ENCODE measurements at places on chromosomes 5 and 9.

GRCh38 chr5:113163328-113163727 lies 186.7 kb downstream of the DCP2 start:
- no peak overlapping the region for H3K4me3 ChIP-seq
- no peak for DNase-seq
- no peak overlapping the region for H3K27ac ChIP-seq
- no peaks in the 10 kb centered on the region for H3K36me3 ChIP-seq

DNA sequence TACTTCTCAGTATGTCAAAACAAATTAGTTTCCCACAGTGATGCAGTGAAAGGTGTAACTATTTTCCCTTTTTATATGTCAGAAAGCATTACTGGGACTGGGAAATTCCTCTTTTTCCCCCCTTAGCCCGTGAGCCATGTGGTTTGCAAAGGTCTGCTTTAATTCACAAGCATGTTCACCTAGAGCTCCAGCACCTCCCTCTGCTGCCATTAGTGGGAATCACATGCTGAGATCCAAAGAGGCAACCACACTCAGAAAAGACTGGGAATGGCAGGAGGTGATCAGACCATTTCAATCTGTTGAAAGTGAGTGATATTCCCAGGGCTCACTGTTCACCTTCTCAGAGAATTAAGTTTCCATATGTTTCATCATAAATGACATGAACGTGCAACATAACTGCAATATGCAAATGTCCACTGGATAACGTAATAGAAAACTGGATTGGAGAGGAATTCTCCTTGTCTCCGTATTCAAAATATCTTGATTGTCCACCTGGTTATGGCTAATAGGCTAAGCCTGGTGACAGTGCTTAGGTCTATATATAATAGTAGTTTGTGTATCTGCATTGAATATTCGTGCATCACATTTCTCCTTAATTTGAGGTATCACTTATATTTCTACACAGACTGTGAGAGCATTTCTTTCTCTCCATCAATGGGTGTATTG lies 703.5 kb upstream of the WWC1 start:
- no peaks in the 10 kb centered on the region for H3K4me1 ChIP-seq
- no peak for DNase-seq
- H3K36me3 ChIP-seq, result no peaks in the 10 kb centered on the region
- no peaks in the 10 kb centered on the region for H3K27me3 ChIP-seq

DNA sequence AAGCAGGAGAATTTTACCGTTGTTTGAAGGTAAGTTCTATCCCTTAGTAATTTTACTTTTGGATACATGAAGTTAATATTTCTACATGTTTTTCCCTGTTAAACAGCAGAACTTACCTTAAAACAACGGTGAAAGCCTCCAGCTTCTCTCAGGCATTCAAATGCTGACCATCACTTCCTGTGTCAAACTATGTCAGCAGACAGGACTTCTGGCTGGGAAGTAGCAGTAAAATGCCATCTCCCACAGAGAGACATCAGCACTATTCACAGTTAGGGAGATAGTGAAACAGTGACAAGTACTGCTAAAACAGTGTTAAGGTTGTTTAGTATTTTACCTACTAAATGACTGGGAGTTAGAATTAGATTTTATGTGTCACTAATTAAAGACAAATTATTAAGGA lies 34.2 kb upstream of the GOLGA1 start:
- peaks cover 41% of the 10 kb centered on the region for H3K36me3 ChIP-seq
- no peaks in the 10 kb centered on the region for H3K27me3 ChIP-seq
- H3K4me1 ChIP-seq, result no peaks in the 10 kb centered on the region
- DNase-seq, result no peak
- H3K4me3 ChIP-seq, result no peak overlapping the region

DNA sequence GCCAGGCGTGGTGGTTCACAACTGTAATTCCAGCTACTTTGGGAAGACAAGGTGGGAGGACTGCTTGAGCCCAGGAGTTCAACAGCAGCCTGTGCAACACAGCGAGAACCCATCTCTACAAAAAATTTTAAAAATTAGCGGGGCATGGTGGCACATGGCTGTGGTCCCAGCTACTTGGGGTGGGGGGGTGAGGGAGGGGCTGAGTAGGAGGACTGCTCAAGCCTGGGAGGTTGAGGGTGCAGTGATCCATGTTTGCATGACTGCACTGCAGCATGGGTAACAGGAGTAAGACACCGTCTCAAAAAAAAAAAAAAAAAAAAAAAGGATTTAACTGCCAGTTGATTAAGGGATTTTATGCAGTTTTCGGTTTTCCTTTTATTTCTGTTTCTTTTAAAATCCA lies 65.0 kb downstream of the PTBP3 start:
- peaks cover 35% of the 10 kb centered on the region for H3K4me1 ChIP-seq
- no peak overlapping the region for H3K27ac ChIP-seq
- peaks cover 4% of the 10 kb centered on the region for H3K36me3 ChIP-seq
- no peak overlapping the region for H3K4me3 ChIP-seq
- H3K27me3 ChIP-seq, result no peaks in the 10 kb centered on the region

- peaks cover 2% of the 10 kb centered on the region for H3K4me1 ChIP-seq
- H3K4me3 ChIP-seq, result no peak overlapping the region
- no peaks in the 10 kb centered on the region for H3K27me3 ChIP-seq
- no peak overlapping the region for H3K27ac ChIP-seq
- DNase-seq, result no peak
- peaks cover 30% of the 10 kb centered on the region for H3K36me3 ChIP-seq
Observed at GRCh38 chr5:108862211-108862610, 114.5 kb downstream of the FER start.

DNA sequence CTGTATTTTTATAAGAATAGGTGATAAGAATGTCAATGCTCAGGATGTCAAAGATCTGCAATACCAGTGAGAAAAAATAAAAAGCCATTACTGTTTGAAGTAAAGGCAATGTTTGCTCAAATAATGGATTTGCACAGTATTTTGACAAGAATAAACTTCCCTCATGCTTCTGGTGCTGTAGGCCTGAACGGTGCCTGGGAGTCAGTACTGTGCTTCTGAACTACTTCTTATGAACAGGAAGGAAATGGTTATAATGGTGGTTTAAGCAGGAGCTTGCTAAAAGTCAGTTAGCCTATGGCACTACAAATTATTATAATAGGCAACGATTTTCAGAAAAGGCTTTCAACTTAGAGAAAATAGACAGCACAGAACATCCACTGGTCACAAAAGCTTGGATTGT lies 548.3 kb upstream of the CDH18 start:
- no peak overlapping the region for H3K27ac ChIP-seq
- no peaks in the 10 kb centered on the region for H3K27me3 ChIP-seq
- H3K36me3 ChIP-seq, result no peaks in the 10 kb centered on the region
- DNase-seq, result no peak
- no peaks in the 10 kb centered on the region for H3K4me1 ChIP-seq

GRCh38 chr9:24333629-24334028 lies 212.1 kb downstream of the IZUMO3 start:
- no peak overlapping the region for H3K27ac ChIP-seq
- no peaks in the 10 kb centered on the region for H3K4me1 ChIP-seq
- DNase-seq, result no peak
- H3K36me3 ChIP-seq, result no peaks in the 10 kb centered on the region

DNA sequence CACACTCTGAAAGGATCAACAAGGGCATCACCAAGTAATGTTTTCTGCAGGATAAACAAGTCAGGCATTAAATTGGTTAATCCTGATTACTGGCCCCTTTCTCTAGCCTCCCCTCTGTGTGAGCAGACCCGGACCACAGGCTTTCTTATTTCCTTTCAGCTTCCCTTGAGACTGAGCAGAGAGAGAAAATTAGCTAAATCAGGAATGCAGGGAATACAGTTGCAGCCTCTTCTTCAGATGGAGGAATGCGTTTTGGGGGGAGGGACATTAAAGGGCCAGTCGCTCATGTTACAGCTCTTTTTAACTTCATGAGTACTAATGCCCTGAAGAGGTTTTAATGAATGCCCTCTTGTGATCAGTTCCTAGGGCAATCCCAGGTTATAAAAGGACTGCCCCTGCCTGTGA lies 19.8 kb downstream of the PCDHAC2 start:
- H3K4me3 ChIP-seq, result no peak overlapping the region
- no peak for DNase-seq
- peaks cover 10% of the 10 kb centered on the region for H3K27me3 ChIP-seq
- no peaks in the 10 kb centered on the region for H3K36me3 ChIP-seq
- no peak overlapping the region for H3K27ac ChIP-seq

- no peak overlapping the region for H3K27ac ChIP-seq
- H3K36me3 ChIP-seq, result no peaks in the 10 kb centered on the region
- no peak overlapping the region for H3K4me3 ChIP-seq
- H3K27me3 ChIP-seq, result no peaks in the 10 kb centered on the region
Observed at GRCh38 chr9:113454914-113455761, 8.4 kb upstream of the RGS3 start.

DNA sequence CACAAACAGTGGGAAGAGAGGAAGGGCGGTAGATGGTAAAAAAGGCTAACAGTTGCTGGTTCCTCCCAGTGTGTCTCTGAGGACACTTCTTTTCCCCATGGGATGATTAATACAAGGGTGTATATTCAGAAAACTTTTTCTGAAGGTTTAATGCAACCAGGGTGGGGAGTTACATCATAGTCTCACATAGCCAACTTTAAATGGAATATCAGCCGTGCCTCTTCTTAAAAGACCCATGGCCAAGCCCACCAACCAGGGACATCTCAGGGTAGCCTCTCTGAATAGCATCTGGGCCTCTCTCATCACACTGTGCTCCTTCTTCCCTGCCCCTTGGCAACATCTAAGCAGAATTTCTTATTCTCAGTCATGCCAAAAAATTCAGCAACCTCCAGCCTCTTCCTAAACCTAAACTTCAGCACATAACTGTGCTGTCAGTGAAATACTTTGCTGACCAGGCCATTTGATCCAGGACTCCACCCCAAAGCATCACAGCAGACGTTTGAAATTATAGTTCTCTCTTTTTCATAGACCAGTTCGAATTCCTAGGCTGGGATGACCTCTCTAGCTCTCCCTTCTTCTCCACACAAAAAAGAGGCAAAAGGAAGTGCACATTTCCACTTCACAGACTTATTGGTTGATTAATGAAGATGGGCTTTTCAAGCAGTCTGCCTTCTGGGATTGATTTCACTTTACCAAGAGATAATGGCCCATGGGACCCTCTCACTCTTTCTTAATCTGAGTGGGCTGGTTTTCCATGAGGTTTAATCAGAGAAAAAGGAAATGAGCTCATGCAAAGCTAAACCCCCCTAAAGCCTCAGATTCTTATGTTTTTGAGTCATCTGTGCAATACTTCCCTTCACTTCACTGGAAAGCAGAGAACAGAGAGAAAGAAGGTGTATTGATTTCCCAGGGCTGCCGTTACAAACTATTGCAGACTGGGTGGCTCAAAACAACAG lies 85.1 kb upstream of the RAI14 start:
- H3K4me3 ChIP-seq, result no peak overlapping the region
- no peaks in the 10 kb centered on the region for H3K36me3 ChIP-seq
- no peak overlapping the region for H3K27ac ChIP-seq
- H3K27me3 ChIP-seq, result peaks cover 5% of the 10 kb centered on the region
- DNase-seq, result no peak
- no peaks in the 10 kb centered on the region for H3K4me1 ChIP-seq

DNA sequence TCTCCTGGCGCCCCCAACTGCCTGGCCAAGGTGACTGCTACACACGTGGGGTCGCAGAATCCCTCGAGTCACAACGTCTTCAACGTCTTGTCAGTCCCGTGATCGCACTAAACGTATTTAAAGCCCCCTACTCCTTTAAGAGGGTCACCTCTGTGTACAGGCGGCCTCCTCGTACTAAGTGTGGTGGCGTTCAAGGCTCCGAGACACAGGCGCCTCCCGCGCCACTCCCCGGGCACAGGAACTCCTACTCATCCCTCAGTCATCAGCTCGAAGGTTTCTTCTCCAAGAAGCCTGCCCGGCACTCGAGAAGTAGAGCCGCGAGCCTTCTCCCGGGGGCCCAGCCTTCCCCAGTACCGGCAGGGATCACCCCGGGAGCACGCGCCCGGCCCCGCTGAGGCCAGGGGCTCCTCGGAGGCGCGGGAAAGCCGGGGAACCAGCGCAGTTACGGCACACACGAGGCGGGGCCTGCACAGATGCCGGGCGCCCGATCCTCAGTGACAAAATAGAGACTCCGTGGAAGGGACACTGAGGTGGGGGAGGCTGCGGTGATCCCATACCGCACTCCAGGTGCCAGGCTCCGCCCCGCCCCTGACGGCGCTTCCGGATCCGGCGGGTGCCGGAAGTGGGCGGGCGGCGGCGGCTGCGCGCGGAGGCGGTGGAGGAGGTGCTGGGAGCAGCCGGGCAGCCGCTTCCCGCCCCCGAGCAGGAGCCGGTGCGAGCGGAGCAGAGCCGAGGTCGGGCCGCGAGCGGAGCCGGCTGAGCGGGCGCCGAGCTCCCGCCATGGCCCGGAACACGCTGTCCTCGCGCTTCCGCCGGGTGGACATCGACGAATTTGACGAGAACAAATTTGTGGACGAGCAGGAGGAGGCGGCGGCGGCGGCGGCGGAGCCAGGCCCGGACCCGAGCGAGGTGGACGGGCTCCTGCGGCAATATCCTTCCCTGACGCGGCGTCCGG lies 6.9 kb downstream of the ARPC5L start:
- no peaks in the 10 kb centered on the region for H3K36me3 ChIP-seq
- peak overlapping the region; percentile 92 for H3K4me3 ChIP-seq
- peaks cover 20% of the 10 kb centered on the region for H3K4me1 ChIP-seq
- peak overlapping the region; percentile 87 for H3K27ac ChIP-seq
- no peaks in the 10 kb centered on the region for H3K27me3 ChIP-seq
- peak; percentile 90 for DNase-seq

- H3K36me3 ChIP-seq, result no peaks in the 10 kb centered on the region
- no peak for DNase-seq
- peak overlapping the region; percentile 18 for H3K27ac ChIP-seq
- peaks cover 6% of the 10 kb centered on the region for H3K4me1 ChIP-seq
Observed at GRCh38 chr5:33808699-33809098, 83.1 kb downstream of the ADAMTS12 start.

- no peak for DNase-seq
- peaks cover 56% of the 10 kb centered on the region for H3K36me3 ChIP-seq
- no peak overlapping the region for H3K4me3 ChIP-seq
- no peak overlapping the region for H3K27ac ChIP-seq
Observed at GRCh38 chr5:10264604-10265003, 14.5 kb downstream of the CCT5 start.

DNA sequence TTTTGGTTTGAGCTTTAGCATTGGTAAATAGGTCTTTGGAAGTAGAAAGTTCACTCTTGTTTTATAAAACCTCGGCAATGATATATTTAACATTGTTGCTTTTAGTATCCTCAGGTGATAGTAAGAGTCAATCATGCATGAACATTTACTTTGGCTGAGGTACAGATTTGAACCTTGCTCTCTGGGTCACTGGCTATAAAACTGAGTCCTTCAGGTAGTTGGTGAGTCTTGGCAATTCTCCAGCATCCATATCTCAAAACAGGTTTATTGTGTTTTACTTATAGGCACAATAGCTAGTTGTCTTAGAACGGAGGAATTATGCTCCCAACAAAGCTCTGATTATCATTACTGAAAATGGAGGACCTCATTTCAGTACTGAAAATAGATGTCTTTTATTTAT lies 75.1 kb downstream of the MAT2B start:
- DNase-seq, result no peak
- H3K4me3 ChIP-seq, result no peak overlapping the region
- no peaks in the 10 kb centered on the region for H3K4me1 ChIP-seq
- peaks cover 15% of the 10 kb centered on the region for H3K27me3 ChIP-seq

- no peak overlapping the region for H3K4me3 ChIP-seq
- H3K4me1 ChIP-seq, result peaks cover 8% of the 10 kb centered on the region
- H3K27me3 ChIP-seq, result no peaks in the 10 kb centered on the region
- H3K36me3 ChIP-seq, result no peaks in the 10 kb centered on the region
- no peak for DNase-seq
- no peak overlapping the region for H3K27ac ChIP-seq
Observed at GRCh38 chr5:39578887-39579497, 154.2 kb upstream of the DAB2 start.

GRCh38 chr9:87336914-87337333 lies 160.7 kb upstream of the DAPK1 start:
- H3K36me3 ChIP-seq, result peaks cover 1% of the 10 kb centered on the region
- H3K4me3 ChIP-seq, result peak overlapping the region; percentile 77
- peaks cover 12% of the 10 kb centered on the region for H3K4me1 ChIP-seq
- no peak overlapping the region for H3K27ac ChIP-seq

All from naive thymus-derived CD8-positive, alpha-beta T cell (primary cell).